Mesenteric fat pad (tissue), 1 donor: ENCODE measurements at places on chromosomes 7 and 10. TPM values are rescaled to one million over a fixed set of nuclear protein-coding genes. Genes with fewer than 3 reads are reported as not detected.

The CDC14C gene
- not detected for total RNA-seq

The EN2 gene
- 0.22 TPM for total RNA-seq

The AKR1C4 gene
- not detected for total RNA-seq

The MRLN gene
- not detected for total RNA-seq

The RPEL1 gene
- total RNA-seq = not detected

The ALOX5 gene
- total RNA-seq = 36.8 TPM

The SYT15B gene
- total RNA-seq = 1.2 TPM

The MCM10 gene
- total RNA-seq = 1.2 TPM

The CYP3A5 gene
- total RNA-seq = 96.8 TPM

The LIPN gene
- 0.74 TPM for total RNA-seq

The STEAP1 gene
- total RNA-seq = 70.0 TPM

The FAM180A gene
- 4.8 TPM for total RNA-seq

The PRKRIP1 gene
- 19.3 TPM for total RNA-seq

The PIP gene
- total RNA-seq = not detected

The COL28A1 gene
- total RNA-seq = 0.22 TPM

The HYCC1 gene
- total RNA-seq = 70.5 TPM

The NPC1L1 gene
- 0.29 TPM for total RNA-seq

The OPN4 gene
- not detected for total RNA-seq

The PRKCQ gene
- 0.35 TPM for total RNA-seq

The ATG9B gene
- not detected for total RNA-seq

The ARID5B gene
- total RNA-seq = 126 TPM

The SMO gene
- 6.9 TPM for total RNA-seq

The ASB10 gene
- total RNA-seq = not detected

The PARP12 gene
- total RNA-seq = 43.8 TPM

The MBL2 gene
- not detected for total RNA-seq

The PPP1R17 gene
- total RNA-seq = not detected

The SLC13A4 gene
- total RNA-seq = not detected

The PLEKHS1 gene
- total RNA-seq = 0.13 TPM

The MKI67 gene
- 0.39 TPM for total RNA-seq

The TRIM50 gene
- 0.71 TPM for total RNA-seq

The TMEM270 gene
- total RNA-seq = not detected

The GRM8 gene
- 0.16 TPM for total RNA-seq

The ZNF25 gene
- total RNA-seq = 17.1 TPM

The PCLO gene
- total RNA-seq = 2.2 TPM

The FXYD4 gene
- total RNA-seq = not detected

The TAS2R5 gene
- total RNA-seq = 1.1 TPM

The CNNM1 gene
- total RNA-seq = 0.61 TPM

The C7orf57 gene
- total RNA-seq = not detected

The CYP3A7 gene
- total RNA-seq = not detected
